ENCODE measurements at places on chromosomes 6 and 20. TPM values are rescaled to one million over a fixed set of nuclear protein-coding genes. Genes with fewer than 3 reads are reported as not detected.

Gene SLC4A11
- 2.3 TPM for polyA plus RNA-seq

- no peak for DNase-seq
These were observed 2.2 kb upstream of the TUBB2B start for GRCh38 chr6:3229566-3230178.

- no peak for DNase-seq
These were observed 84.9 kb downstream of the ATXN1 start for GRCh38 chr6:16676376-16676775.

DNA sequence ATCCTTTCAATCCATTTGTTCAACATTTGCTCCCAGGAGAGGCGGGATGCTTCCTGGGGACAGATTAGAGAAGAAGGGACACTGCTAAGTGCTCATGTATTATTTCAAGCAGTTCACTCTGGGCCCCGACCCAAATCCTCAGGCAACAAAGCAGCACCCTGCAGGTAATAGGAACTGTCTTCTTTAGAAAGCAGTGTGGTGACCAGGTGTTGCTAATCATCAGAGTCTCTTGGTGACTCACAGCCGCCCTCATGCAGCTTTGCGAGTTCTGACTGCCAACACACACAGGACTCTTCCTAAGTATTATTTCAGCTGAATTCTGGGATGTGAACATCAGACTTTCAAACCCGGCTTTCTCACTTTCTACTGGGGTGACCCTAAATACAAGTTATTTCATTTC lies 356.4 kb downstream of the PRKN start:
- no peak for DNase-seq

Measured in renal pelvis (tissue), 12 donors.